ENCODE measurements at places on chromosomes 6 and 20.

DNA sequence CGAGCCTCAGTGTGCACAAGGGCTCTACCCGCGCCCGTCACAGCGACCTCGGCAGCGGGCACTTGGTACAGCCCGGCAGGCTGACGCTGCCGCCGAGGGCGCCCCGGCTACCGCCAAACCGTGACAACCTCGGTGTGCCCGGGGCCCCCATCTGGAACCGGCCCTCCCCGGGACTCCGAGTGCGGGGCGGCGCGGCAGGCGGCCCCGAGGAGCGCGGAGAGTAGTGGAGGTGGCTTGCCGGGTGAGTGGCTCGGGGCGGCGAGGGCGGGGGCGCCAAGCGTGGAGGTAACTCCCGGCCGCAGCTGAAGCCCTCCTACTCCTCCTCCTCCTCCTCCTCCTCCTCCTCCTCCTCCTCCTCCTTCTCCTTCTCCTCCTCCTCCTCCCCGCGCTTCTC lies at the start of gene ISM1:
Gene ISM1 (plus strand): TSS at position 371 of the 394 bp plus-strand sequence. CDS start 503 bp downstream, outside the sequence.
- H3K4me1 ChIP-seq = peaks cover 5% of the 10 kb centered on the region
- no peaks in the 10 kb centered on the region for H3K36me3 ChIP-seq
- peak within 1 kb of the TSS; percentile 66 for H3K4me3 ChIP-seq
- peak within 1 kb of the TSS; percentile 56 for H3K27ac ChIP-seq
- peak; percentile 29 for DNase-seq
- peaks cover 18% of the 10 kb centered on the region for H3K27me3 ChIP-seq

DNA sequence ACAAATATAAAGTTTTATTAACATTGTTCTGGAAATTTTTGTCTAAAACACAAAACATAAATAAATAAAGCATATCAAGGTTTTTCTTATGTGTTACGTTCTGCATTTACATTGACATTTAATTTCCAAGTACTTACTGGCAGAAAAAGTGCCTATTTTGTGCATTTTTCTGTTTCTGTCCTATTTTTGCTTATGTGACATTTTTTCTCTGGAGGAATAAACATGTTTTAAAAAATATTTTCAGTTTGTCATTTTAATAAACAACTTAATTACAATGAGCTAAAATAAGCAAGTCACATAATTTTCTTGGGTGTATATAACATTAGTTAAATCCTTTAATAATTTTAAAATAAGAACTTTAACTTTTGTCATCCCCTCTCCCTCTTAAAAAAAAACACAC lies 94.4 kb upstream of the HS3ST5 start:
- no peak overlapping the region for H3K4me3 ChIP-seq
- DNase-seq = no peak
- no peaks in the 10 kb centered on the region for H3K36me3 ChIP-seq
- H3K27me3 ChIP-seq = no peaks in the 10 kb centered on the region
- H3K27ac ChIP-seq = no peak overlapping the region
- H3K4me1 ChIP-seq = no peaks in the 10 kb centered on the region

DNA sequence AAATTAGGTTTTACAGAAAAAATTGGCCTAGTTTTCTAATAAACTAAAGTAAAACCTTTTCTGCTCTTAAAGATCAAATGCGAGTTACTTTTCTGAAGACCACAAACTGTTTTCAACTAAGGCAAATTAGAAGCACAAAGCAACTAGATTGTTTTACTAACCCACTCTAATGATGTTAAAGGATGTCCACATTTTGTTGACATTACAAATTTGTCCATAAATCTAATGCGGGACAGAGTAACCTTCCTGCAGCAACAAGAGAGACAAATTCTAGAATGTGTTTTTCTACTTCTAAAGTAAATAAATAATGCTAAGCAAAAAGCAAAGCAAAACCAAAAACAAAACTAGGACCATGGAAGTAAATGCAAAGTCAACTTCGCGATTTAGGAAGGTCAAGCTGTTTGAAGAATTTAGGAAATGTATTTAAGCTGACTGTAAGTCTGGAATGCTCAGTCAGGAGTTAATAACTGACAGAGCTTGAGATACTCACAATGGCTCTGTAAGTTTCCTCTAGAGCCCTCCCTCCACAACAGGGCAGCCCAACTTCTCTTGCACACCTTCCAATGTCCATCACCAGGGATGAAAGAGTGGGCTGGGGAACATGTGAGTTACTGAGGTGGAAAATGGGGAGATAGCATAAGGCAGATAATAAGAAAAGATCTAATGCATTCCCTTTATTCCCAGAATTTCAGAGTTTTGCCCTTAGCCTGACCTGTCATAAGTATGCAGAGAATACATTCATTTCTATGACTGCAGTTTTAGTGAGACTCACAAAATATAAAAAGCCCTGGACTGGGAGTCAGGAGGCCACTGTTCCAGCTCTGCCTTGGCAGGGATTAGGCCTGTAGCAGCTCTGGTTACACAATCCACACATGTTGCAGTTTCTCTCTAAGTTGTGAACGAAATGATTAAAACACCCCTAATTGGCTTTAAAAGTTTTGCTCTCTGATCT lies 158.8 kb downstream of the FOXA2 start:
- no peaks in the 10 kb centered on the region for H3K4me1 ChIP-seq
- no peaks in the 10 kb centered on the region for H3K27me3 ChIP-seq
- H3K36me3 ChIP-seq = no peaks in the 10 kb centered on the region
- DNase-seq = no peak
- H3K4me3 ChIP-seq = no peak overlapping the region

DNA sequence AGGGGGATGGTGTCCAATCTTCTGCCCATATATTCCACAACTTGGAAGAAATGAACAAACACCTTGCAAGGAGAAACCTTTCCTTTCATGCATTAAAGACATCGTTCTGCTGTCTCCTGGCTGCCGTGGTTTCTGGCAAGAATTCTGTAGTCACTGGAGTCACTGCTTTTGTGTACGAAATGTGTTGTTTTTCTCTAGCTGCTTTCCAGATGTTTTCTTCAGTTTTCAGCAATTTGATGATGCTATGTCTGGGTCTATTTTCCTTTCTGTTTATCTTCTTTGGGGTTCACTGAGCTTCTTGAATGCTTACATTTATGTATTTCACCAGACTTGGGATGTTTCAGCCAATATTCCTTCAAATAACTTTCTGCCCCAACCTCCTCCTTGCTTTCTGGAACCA lies 40.6 kb upstream of the SLCO4A1 start:
- H3K27me3 ChIP-seq = no peaks in the 10 kb centered on the region
- no peak for DNase-seq
- H3K36me3 ChIP-seq = no peaks in the 10 kb centered on the region

DNA sequence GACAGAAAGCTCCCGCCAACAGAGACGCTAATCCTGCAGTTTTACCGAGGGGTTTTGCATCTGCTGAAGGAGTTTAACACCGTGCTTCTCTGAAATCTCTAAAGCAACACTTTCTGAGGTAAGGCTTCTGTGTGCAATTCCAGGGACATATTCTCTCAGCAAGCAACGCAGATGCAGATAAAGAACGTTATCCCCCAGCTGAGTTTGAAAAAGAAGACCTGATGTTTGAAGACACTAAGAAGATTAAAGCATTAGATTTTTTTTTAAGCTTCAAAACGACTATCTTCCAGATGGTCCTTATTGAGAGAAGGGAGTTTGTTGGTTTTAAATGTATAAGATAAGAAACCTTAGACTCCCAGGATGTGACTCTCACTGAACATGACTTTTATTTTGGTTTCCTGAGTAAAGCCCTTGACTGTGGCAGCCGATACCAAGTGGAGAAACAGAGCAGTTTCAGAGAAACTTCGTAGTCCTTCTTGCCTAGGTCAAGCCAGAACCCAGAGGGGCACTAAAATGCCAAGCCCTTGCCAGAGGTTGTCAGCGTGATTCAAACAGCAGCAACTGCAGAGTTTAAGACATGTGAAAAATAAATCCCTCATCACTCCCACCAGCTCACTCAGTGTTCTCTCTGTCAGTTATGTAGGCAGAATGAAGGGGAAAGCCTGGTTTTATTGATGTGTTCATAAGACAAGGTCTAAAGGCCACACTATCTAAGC lies 353.3 kb upstream of the CNR1 start:
- no peak overlapping the region for H3K4me3 ChIP-seq
- no peak overlapping the region for H3K27ac ChIP-seq
- no peak for DNase-seq
- H3K4me1 ChIP-seq = no peaks in the 10 kb centered on the region
- H3K36me3 ChIP-seq = no peaks in the 10 kb centered on the region

DNA sequence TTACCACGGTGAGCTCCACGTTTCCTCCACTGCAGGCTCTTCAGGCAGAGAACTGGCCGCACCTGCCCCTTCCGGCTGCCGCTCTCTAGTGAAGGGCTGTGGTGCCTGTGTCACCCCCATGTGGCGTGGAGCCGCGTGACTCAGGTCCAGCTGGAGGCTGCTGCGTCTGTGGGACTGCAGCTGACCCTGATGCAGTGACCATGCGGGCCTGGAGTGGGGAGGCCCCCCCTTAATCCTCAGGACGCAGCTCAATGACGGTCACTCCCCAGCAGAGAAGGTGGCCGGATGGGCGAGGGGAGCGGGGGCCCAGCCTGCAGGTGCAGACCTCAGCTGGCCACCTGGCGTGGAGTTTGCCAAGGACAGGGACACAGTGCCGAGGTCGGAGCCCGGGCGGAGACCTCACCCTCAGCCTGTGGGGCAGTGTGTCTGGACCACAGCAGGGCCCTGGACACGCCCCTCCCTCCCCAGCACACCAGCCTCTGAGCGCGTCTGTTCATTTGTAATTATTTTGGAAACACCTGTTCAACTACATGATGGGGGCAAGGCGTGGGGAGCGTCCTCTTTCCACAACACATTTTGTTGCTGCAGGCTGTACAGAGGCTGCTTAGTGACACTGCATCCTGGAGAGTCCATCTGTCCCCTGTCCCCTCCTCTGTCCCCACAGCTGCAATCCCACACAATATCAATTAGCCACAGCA lies 10.7 kb downstream of the BHLHE23 start:
- no peaks in the 10 kb centered on the region for H3K36me3 ChIP-seq
- H3K27me3 ChIP-seq = no peaks in the 10 kb centered on the region
- no peak overlapping the region for H3K27ac ChIP-seq
- DNase-seq = no peak

DNA sequence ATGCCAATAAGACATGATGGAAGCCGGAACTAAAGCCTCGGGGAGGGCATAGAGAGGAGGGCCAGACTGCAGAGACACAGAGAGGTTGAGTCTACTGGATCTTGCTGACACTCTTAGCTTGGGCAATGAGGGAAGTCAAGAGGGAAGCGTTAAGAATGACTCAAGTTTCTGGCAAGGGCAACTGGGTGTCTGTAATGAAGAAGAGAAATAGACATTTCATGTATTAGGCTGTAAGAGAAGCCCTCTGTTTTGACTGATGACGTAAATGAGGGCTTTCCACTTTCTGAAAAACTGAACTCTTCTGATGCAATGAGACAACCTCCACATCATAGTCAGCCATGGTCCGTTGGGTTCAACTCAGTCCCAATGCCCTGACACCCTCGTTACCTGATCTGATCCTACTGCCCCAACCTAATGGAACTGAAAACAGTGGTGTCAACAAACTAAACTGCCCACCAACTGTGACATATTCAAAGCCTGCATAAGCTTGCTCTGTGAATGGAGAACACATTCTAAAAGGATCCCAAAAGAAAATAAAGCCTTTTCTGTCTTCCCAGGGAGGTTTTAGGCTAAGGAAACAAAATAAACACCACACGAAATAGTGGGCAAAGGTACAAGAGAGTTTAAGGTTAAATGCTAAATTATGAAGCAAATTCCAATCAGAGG lies 45.8 kb upstream of the PNRC1 start:
- H3K4me3 ChIP-seq = no peak overlapping the region
- no peak overlapping the region for H3K27ac ChIP-seq
- H3K27me3 ChIP-seq = no peaks in the 10 kb centered on the region
- no peak for DNase-seq

GRCh38 chr6:41315203-41315602 lies 20.2 kb upstream of the NCR2 start:
- no peak for DNase-seq
- H3K4me3 ChIP-seq = no peak overlapping the region
- no peaks in the 10 kb centered on the region for H3K27me3 ChIP-seq
- no peak overlapping the region for H3K27ac ChIP-seq
- H3K4me1 ChIP-seq = peaks cover 3% of the 10 kb centered on the region
- H3K36me3 ChIP-seq = no peaks in the 10 kb centered on the region

DNA sequence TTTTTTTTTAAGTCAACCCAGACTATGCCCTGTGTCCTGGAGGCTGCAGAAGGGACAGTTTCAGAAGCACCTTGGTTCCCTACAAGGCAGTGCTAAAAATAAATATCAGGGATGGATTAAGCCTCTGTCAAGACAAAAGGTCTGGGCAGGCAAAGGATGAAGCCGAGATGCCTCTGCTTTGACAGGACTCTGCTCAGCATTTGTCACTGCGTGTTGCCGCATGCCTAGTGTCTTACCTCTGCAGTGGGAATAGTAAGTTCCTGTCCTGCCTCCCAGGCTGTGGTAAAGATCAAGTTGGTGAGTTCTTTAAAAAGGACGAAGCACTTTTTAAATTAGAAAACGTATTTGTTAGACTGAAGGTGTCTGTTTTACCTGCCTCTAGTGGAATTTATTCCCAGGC lies 15.1 kb downstream of the AAR2 start:
- H3K4me3 ChIP-seq = no peak overlapping the region
- H3K27ac ChIP-seq = no peak overlapping the region
- no peak for DNase-seq
- H3K4me1 ChIP-seq = no peaks in the 10 kb centered on the region
- H3K27me3 ChIP-seq = no peaks in the 10 kb centered on the region
- peaks cover 11% of the 10 kb centered on the region for H3K36me3 ChIP-seq

DNA sequence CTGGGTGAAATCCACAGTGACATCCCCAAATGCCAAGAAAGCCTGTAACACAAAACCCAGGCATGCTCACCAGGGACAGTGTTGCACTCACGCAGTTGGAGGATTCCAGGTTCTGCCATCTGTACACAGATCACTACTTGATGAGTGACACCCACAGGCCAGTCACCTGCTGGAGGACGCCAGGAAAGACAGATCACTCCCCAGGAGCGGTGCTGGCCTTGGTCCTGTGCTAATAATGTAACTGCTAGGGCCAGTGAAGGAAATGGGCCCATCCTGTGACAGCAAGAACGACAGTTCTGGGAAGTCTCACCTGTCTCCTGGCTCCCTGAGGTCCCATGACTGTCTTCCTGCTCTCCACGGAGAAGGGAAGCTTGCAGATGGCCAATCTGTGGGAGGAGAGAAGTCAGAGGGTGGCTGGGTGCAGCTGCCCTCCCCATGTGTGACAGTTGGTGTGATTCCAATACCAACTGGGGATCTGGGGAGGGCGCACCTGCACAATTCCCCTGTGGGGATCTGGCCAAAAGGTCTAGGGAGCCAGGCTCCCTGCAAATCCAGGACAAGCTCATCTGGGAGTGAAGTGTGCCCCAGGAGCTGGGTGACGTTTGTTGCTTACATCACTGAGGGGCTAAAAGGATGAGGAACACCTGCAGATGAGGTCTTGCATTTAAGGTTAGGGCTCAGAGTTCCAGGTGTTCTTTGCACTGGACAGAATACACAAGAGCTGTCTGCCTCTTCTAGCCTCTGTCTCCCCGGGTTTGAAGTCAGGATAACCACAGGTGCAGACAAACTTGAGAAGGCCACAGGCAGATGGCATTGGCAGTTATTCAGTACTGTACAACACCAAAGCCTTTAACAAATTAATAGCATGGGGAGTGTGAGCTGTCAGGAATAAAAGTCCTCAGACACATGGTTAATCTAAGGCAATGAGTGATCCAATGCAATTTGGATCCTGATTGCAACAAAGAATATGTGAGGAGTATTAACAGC lies 10.3 kb downstream of the ZNF337 start:
- H3K36me3 ChIP-seq = peaks cover 11% of the 10 kb centered on the region
- no peak overlapping the region for H3K4me3 ChIP-seq
- H3K4me1 ChIP-seq = no peaks in the 10 kb centered on the region
- H3K27ac ChIP-seq = no peak overlapping the region

GRCh38 chr20:60941379-60941778 lies 310.7 kb upstream of the CDH4 start:
- H3K4me3 ChIP-seq = no peak overlapping the region
- no peaks in the 10 kb centered on the region for H3K27me3 ChIP-seq
- H3K4me1 ChIP-seq = no peaks in the 10 kb centered on the region
- no peaks in the 10 kb centered on the region for H3K36me3 ChIP-seq
- no peak overlapping the region for H3K27ac ChIP-seq

Data from naive thymus-derived CD4-positive, alpha-beta T cell (primary cell).